ENCODE measurements at places on chromosomes 1 and 21.

DNA sequence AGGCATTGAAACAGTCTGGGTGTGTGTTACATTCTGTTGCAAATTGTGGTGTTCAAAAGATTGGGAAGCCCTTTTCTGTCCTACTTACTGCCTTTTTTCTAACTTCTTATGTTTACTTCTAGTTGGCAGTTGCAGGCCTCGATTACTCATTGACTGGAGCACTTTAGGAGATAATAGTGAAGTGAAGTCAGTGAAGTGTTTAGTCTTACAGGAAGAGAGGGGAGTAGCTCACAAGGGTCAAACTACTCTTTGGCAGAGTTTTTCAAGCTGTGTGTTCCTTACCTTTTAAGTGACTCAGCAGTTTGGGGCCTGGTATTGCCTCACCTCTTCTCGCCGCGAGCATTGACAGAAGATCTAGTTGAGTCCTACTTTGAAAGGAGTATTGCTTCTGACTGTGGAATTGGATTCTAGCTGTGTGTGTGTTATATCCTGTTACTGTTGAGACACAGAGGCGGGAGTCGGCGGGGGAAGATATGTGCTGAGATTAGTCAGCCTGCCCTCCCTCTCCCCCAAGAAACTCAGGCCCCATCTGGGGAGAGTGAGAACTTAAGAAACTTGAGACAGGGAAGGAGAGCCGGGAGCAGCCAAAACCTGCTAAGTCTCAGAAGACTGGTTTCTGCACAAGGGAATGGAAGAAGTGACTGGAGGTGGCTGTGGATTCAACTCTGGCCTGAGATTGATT lies 19.3 kb downstream of the AHCYL1 start:
- DNase-seq: peak; percentile 47

GRCh38 chr1:223707256-223708000 lies 4.9 kb upstream of the CAPN2 start:
- no peak for DNase-seq

GRCh38 chr1:1929639-1930545 lies 10.8 kb upstream of the TMEM52 start:
- no peak for DNase-seq

DNA sequence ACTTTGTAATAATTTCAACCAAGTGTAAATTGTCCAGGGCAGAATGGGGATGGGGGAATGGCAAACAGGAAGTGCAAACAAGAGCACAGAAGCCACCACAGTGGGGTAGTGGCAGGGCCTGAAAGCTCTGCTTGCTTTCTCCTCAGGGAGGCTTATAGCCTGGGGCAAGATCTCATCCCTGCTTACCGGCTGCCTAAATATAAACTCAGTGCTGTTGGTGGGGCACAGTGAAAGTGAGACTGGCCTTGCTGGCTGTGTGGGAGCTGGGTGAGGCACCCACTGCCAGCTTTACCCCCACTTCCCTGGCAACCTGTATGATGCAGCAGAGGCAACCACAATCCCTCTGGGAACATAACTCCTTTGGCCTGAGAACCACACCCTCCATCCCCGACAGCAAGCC lies 15.2 kb downstream of the STYXL2 start:
- DNase-seq: no peak

- no peak for DNase-seq
Observed at GRCh38 chr1:169874229-169874628, 19.5 kb downstream of the SCYL3 start.

DNA sequence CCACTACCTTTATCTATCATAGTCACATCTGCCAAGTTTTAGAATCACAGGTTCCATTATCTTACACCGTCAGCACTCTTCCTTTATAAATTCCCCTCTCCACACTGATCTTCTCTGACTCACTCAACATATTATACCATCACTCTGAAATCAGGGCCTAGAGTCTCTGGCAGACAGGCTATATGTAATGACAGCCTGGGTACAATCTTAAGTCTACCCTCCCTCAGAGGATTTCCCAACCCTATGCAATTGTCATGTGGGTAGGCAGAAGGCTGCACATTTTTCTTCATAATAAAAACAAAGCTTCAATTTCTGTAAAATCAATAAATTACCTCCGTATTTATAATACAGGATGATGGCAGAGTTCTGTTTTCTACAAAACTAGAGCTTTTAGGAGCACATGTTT lies 138.0 kb downstream of the RERE start:
- no peak for DNase-seq

GRCh38 chr1:85201340-85202091 lies 700 bp upstream of the SYDE2 start:
- DNase-seq: peak; percentile 4

GRCh38 chr1:228152097-228152917 lies 2.6 kb downstream of the GJC2 start:
- DNase-seq: no peak

DNA sequence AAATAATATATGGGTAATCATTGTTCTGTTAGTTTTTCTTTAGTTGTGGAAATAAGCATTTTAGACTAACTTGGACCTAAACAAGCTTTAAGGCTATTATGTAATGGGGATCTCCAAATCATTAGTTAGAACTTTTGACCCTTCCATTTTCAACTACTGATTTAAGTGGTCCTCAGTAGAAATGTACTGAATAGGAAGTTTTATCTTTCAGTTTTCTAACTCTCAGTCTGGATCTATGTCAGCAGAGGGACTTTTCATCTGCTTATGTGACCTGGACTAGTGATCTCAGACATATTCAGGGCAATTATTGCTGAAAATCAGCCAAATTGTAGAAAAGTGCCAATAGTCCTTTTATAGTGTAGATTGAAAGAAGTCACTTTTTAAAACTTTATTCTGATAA lies 56.0 kb downstream of the SASS6 start:
- DNase-seq: no peak

DNA sequence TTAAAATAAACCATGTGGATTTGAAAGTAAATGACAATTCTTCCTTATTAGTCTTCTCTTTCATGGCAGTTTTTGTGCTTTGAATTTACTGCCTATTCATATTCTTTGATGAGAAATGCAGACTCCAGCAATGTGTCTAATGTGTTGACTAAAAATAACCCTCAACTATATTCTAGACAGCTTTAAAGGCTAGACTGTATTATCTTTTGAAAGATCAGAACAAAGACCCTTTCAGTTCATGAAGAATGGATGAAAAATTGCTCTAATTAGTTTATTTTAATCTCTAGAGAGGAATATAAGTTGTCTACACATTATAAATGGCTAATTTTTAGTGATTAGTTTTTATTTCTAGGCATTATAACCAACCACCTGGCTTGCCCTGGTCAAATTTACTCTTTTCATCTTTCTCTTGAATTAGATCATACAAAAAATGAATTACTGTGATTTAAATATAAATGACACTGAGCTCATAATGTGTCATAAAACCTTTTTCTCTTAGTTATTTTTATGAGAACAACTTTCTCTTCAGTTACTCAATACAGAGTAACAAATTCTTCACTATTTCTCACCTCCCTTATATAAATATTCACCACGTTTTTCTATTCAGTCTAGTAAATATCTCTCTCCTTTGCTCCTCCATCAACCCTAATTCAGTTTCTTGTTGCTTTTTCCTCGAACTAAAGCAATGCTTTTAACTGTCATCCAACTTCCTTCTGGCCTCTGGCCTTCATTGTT lies 428.5 kb upstream of the TMPRSS15 start:
- DNase-seq: no peak

- no peak for DNase-seq
Observed at GRCh38 chr1:154972517-154973343, 1.8 kb upstream of the CKS1B start.

DNA sequence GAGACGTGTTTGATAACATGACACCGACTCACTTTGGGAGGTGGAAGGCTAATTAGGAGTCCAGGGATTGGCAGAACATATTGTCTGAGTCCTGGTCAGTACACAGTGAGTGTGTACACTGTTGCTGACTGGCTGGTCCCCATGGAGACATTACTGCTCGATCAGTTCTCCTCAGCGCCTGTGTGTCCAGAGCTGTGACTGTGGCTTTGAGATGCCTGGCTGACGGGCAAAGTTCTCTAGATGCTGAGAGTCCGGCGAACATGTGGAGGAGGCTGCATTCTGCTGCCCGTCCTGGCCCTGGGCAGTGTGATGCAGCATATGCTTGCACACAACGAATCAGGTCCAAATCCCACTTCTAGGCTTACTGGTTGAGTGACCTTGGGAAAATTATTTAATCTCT lies 280.1 kb upstream of the ST6GALNAC5 start:
- DNase-seq: no peak

DNA sequence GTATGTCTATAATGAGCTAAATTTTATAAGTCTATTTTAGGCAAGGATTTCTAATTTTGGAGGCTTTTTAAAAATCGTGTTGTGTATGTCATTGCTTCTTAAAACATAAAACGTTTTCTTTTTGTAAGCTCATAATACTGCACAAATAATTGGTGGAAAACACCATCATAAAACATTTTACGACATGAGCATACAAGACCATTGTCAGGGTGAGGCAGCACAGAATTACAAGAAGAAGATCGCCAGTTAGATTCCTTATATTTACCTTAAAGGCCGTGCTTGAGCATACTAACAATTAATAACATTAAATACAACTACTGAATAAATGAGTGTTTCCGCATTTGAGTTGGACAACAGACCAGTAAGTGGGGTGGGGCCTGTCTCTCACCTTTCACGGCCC lies 19.1 kb upstream of the LMX1A start:
- DNase-seq: no peak

GRCh38 chr1:208045463-208046260 lies 134.7 kb upstream of the CD34 start:
- no peak for DNase-seq

DNA sequence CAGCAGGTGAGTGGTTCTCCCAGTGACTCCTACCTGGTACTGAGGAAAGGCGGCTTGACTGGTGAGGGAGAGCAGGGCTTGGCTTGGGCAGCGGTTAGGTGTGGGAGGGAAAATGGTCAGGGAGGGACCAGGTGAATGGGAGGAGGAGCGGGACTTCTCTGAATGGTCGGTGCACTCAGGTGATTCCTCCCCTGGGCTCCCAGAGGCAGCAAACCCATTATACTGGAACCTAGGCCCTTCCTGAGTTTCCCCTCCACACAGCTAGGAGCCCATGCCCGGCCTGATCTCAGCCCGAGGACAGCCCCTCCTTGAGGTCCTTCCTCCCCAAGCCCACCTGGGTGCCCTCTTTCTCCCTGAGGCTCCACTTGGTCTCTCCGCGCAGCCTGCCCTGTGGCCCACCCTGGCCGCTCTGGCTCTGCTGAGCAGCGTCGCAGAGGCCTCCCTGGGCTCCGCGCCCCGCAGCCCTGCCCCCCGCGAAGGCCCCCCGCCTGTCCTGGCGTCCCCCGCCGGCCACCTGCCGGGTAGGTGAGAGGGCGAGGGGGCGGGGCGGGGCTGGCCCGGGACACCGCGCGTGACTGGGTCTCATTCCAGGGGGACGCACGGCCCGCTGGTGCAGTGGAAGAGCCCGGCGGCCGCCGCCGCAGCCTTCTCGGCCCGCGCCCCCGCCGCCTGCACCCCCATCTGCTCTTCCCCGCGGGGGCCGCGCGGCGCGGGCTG lies 2.3 kb downstream of the ARTN start:
- DNase-seq: no peak

GRCh38 chr1:213585959-213586586 lies 401.7 kb upstream of the PROX1 start:
- DNase-seq: no peak

DNA sequence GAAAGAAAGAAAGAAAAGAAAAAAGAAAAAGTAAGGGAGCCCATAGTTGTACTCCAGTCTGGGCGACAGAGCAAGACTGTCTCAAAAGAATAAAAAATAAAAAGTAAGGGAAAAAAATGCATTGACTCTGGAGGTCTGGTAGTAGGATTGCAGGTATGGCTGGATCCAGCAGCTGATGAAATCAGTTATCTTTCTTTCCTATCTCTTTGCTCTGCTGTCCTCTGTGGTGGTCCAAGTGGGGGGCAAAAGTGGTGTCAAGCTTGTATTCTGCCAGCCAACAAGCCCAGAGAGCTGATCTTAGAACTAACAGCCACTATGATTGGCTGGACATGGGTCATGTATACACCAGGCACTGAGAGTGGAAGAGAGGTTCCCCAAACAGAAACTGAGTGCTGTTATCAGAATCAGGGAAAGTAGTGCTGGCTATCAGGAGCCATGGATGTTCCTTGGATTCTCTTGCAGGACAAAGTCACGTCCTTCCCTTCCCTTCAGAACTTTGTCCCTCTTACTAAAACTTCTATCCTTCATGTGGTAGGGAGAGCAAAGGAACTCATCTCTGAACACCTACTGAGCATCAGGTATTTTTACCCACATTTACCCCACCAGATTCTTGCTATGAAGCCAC lies 3.5 kb upstream of the FBLIM1 start:
- no peak for DNase-seq
